ENCODE measurements at places on chromosomes 11 and 22.
A peak's percentile ranks its signal among the peaks of the same experiment; 100 is the strongest.

- DNase-seq: no peak
These were observed 3.7 kb downstream of the SERPIND1 start for GRCh38 chr22:20777420-20778177.

GRCh38 chr11:134517621-134518293 is 105.7 kb upstream of the B3GAT1 start:
- DNase-seq: no peak

DNA sequence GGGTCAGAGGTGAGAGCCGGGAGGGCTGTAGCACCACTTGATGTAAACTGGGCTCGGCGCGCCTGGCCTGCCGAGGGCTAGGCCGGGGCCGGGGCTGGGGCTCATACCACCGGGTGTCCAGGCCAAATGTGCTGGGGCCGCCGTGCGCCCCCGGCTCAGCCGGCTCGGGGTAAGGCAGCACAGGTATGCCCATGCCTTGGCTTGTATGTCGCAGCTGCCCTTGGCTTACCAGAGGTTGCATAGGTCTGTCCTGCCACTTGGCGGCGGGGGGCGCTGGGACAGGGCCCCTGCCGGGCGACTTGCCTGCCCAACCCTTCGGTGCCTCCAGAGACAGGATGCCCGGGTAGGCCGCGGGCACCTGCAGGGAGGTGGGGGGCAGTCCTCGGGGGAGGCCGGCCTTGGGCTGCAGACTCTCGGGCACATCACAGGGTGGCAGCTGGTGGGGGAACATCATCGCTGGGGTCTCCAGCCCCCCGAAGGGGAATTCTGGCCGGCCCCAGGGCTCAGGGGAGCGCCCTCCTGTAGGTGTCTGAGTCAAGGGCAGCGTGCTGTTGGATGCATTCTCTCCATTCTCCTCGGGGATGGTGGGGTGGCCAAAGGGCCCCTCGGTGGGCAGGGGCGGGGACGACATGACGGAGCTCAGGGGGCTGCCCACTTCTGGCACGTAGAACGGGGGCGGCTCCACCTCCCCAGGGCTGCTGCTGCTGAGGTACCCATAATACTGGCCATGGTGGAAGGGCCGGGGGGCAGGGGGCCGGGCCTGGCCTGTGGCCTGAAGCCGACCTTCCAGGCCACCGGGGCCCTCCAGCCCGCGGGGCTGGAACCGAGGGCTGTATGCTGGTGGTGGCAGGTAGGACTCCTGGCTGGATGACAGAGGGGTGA is 36.4 kb downstream of the IGSF9B start:
- no peak for DNase-seq

- DNase-seq: no peak
These were observed 132.2 kb upstream of the PITPNB start for GRCh38 chr22:28051091-28051786.

DNA sequence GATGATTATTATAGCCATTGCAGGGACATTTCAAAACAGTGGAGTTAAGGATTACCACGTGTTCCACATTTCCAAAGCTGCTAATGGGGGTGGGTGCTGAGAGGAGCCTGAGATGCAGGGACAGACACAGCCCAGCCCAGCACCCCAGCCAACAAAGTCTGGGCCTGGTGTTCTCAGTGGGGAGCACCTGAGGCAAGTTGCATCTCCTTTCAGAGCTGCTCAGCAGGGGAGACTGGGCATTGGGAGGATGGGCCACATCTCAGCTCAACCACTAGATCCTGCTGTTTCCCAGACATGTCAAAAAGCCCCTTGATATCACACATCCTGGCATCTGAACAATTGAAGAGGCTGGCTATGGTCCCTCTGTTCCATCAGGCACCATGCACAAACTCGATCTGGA is 458.0 kb upstream of the KIRREL3 start:
- DNase-seq: no peak

DNA sequence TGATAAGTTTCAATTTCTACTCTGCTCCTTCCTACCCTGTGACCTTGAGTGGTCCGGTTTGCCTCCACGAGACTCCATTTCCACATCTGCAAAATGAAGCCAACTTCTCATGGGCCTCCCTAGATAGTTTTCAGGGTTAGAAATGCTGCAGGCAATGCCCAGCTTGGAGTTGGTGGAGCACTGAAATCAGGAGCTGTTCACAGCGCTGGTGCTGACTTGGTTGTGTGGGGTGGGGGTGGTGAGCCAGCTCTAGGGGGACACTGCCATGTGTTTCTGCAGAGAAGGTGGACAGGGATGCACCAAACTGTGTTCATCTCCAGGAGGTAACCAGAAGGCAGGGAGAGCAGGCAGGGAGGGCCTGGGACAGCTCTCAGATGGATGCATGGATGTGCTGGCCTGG is 37.0 kb downstream of the SGSM1 start:
- DNase-seq: peak; percentile 50

DNA sequence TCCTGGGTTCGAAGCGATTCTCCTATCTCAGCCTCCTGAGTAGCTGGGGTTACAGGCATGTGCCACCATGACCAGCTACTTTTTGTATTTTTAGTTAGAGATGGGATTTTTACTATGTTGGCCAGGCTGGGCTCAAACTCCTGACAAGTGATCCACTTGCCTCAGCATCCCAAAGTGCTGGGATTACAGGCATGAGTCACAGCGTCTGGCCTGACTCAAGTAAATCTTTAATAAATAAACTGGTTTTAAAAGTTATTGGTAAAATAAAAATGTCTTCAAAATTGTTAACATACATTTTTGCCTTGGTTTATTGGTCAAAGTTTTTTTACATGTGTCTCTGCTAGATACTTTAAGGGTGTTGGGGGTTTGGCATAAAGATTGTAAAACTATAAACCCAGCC is 7.3 kb upstream of the PES1 start:
- no peak for DNase-seq

DNA sequence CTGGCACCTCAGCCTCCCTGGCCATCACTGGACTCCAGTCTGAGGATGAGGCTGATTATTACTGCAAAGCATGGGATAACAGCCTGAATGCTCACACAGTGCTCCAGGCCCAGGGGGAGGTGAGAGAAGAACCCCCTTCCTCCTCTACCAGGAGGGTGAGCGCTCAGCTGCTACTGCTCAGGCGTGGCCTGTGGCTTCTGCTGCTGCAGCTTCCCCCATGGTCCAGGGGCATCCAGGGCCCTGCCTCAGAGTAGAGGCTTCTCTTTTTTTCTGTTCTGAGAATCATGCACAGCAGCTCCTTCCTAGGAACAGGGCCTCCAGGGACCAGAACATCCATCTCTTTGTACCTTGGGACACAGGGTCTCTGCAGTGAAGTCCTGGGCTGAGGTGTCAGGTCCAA is 83.1 kb downstream of the VPREB1 start:
- no peak for DNase-seq

- DNase-seq: no peak
These were observed 3.5 kb downstream of the CNTF start for GRCh38 chr11:58625826-58626460.

DNA sequence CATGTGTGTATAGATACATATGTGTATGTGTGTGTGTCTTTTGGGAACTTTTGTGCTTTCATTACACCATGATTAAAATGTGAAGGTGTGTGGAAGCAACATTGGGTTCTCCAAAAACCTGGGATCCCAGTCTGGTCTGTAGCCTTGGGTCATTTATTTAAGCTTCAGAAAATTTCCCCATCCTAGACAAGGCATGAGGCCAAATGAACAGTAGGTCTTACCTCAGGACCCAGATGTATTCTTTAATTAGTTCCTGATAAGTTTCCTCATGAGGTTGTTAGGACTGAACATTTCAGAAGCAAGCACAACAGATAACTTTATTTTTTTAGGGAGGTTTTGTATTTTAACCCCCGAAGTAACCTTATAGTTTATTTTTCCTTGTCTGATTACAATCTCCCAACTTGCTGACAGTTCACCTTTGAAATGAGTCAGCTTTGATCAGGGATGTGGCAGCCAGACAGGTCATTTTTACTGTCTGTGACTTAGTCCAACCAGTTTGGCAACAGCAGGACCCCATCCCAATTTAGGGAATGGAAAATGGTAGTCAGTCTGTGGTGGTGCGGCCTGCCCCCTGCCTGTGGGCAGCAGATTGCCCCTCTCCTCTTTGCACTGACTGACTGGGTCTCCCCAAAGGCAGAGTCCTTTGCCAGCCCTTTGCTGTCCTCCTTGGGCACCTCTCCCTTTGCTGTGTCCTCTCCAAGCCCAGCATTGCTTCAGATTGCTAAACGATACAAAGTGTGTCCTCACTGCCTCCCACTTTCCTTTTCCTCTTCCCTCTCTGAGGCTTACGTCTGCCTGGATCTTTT is 88.3 kb downstream of the NAV2 start:
- DNase-seq: no peak

DNA sequence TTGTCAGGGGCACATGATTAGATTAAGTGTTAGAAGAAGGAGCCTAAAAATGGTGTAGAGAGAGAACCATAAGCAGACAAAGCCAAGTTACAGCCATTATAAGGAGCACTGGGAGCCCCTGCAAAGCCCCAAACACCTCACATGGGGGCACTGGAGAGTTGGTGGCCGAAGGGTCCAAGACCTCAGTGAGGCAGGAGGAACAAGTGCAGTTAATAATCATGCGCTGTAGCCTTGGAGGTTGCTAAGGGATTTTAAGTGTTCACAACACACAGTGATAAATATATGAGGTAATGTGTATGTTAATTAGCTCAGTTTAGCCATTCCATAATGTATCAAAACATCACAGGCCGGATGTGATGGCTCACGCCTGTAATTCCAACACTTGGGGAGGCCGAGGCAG is 54.4 kb upstream of the JAM3 start:
- DNase-seq: no peak

DNA sequence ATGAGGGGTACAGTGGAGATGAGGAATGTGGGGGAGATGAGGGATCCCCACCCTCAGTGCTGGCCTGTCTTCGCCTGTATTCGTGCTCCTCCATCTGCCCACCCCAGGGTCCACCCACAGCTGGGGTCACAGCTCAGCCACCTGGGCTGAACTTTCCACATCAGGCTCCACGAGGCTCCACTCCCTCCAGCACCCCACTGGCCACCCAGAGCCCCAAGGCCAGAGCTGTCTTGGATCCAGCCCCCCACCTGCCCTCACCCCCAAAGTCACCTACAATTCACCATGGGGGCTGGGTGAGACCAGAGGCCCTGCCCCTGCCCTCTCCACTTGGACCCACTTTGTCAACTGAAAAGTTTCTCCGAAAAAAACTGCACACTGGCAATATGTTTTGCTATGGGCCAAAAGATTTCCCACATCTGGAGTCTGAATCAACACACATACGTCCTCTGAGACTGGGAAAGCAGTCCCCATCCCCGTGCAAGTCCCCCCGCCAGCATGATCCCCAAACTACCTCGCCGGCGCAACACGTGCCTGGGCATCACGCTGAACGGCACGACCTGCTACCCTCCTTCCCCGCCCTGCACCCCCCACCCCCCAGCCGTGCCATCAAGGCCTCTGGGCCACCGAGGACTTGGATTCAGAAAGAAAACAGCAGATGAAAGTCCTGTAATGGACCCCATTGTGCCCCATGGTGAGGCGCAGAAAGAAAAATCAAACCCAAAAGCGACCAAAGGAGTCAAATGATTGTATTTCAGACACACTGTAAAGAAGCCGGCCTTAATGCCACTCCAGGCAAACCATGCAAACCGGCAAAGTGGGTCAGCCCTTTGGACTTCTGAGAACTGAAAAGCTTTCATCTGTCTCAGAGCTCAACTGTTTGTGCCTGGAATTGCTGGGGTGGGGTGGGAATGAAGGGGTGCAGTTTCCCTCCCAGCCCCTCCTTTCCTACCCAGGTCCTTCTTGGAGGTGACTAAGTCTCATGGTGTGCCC is 16.5 kb upstream of the GAL start:
- no peak for DNase-seq

DNA sequence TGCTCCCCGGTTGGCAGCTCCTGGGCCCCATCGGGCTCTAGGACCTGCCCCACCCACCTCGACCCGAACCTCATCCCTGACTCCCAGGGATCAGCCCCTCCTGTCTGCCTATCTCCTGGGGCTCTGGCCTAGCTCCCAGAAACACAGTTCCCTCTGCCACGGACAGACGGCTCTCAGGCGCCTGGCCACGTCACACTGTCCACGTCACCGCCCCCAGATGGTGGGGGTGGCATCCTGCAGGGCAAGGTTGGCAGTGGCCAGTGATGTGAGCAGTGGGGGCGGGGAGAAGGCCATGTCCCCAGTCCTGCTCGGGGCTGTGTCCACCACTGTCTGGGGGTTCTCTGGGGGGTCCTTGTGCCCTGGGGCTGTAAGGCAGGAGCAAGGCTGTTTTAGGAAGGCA is 29.2 kb downstream of the SYT7 start:
- no peak for DNase-seq

DNA sequence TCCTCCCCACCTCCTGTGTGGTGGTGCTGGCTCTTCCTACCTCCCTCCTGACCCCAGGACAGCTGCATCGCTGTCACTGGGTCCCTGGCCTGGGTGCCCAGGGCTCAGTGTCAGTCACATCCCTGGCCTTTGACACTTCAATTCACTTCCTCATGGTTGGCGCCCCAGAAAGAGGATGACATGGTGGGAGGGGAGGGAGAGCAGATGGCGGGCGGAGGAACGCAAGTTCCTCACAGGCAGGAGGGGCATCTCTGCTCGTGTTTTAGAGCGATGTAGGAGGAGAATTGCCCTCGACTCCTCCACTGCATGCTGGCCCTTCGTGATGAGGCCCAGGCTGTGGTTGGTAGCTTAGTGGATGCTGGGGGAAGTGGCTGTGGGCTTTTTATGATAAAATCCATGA is 35.1 kb upstream of the KRTAP5-7 start:
- DNase-seq: no peak

- DNase-seq: no peak
These were observed 63.4 kb downstream of the NRXN2 start for GRCh38 chr11:64659417-64660144.

GRCh38 chr11:70169127-70169526 is 34.0 kb upstream of the FADD start:
- no peak for DNase-seq
